Caco-2 (cell line): ENCODE measurements at places on chromosomes 3 and 15. TPM values are rescaled to one million over a fixed set of nuclear protein-coding genes. Genes with fewer than 3 reads are reported as not detected.

The AP3B2 gene
- total RNA-seq = 0.37 and 0.82 TPM in 2 replicates

DNA sequence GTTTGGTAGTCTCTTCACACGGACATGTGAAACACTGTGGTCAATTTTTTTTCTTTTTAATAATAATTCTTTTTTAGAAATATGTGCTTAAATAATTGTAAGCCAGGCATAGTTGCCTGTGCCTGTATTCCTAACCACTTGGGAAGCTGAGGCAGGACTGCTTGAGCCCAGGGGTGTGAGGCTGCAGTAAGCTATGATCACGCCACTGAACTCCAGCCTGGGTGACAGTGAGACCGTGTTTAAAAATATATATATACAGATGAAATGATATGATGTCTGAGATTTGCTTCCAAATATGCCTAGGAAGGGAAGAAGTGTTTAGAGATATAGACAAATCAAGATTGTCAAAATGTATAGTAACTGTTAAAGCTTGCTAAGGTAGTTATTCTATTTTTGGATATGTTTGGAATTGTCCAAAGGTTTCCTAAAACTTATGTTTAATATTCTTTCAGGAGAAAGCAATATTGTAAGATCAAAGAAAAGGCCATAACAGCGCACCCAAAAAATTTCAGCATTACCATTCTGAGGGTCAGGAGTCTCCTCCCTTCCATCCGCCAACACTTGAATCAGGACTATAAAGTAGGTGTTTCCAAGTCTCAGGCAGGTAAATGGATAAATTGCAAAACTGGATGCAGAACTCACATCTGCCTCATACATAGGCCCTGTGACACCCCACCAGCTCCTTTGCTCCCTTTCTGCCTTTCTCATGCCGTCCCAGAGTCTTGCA, 532 bp upstream of the SELENOT start:
- no peaks in the 10 kb centered on the region for H3K36me3 ChIP-seq
- H3K27ac ChIP-seq = peak overlapping the region; percentile 88
- H3K27me3 ChIP-seq = no peaks in the 10 kb centered on the region
- no peak for DNase-seq
- peak overlapping the region; percentile 54 for H3K4me3 ChIP-seq
- peaks cover 40% of the 10 kb centered on the region for H3K4me1 ChIP-seq

The RLBP1 gene
- total RNA-seq = not detected in 2 replicates

- H3K27ac ChIP-seq = no peak overlapping the region
- H3K4me3 ChIP-seq = no peak overlapping the region
- no peak for DNase-seq
- H3K36me3 ChIP-seq = no peaks in the 10 kb centered on the region; the same call in 1 of the 2 replicates
- H3K4me1 ChIP-seq = no peaks in the 10 kb centered on the region
Observed at GRCh38 chr3:53776494-53777101, 69.6 kb downstream of the CHDH start.

The PLA2G4E gene
- 1.4 and 1.8 TPM in 2 replicates for total RNA-seq

GRCh38 chr3:33217866-33218445, 654 bp downstream of the SUSD5 start:
- H3K27me3 ChIP-seq = no peaks in the 10 kb centered on the region
- no peaks in the 10 kb centered on the region for H3K36me3 ChIP-seq

GRCh38 chr3:178295292-178295912, 240.8 kb upstream of the KCNMB2 start:
- no peak overlapping the region for H3K27ac ChIP-seq
- no peak overlapping the region for H3K4me3 ChIP-seq
- no peaks in the 10 kb centered on the region for H3K4me1 ChIP-seq
- DNase-seq = no peak

- no peak overlapping the region for H3K27ac ChIP-seq
- H3K36me3 ChIP-seq = no peaks in the 10 kb centered on the region
- H3K4me3 ChIP-seq = no peak overlapping the region
- DNase-seq = no peak
Observed at GRCh38 chr3:125435231-125435630, 60.1 kb upstream of the ZNF148 start.

DNA sequence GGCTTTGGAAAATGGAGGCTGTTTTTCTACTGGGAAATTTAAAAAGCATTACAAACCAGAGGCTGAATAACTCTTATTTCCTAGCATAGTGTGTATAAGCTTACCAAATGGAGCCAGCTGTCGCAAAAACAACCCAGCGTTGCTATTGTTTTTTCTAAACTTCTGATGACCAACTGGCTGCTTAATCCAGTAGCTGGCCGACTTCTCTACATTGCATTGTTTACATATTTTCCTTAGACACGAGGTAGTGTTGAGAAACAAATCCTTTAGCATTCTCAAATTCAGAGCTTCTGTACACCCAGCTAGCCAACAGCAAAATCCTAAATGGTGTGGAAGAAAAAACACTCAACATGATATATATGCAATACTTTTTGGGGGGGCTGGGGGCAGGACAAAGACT, 161.0 kb upstream of the ADAMTS9 start:
- H3K27ac ChIP-seq = no peak overlapping the region
- no peak for DNase-seq
- peaks cover 17% of the 10 kb centered on the region for H3K4me1 ChIP-seq
- no peaks in the 10 kb centered on the region for H3K36me3 ChIP-seq
- no peaks in the 10 kb centered on the region for H3K27me3 ChIP-seq
